ENCODE measurements at places on chromosomes 4 and X.

DNA sequence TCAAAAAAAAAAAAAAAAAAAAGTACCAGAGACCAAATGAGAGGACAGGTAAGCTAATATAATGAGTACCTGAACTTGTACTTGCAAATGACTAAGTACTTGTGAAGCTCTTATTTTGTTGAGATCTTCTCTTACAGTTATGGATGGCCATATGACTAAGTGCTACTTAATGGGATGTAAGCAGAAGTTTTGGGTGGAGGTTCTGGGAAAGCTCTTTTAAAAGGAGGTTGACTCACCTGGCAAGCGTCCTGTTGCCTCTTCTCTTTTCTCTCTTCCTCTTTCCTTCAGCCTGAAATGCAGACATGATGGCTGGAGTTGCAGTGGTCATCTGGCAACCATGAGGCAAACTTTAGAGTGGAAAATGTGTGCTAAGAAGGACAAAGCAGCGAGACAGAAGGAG is 36.9 kb upstream of the MED14 start:
- DNase-seq: no peak

GRCh38 chr4:168751263-168752225 is 254.7 kb downstream of the PALLD start:
- no peak for DNase-seq

DNA sequence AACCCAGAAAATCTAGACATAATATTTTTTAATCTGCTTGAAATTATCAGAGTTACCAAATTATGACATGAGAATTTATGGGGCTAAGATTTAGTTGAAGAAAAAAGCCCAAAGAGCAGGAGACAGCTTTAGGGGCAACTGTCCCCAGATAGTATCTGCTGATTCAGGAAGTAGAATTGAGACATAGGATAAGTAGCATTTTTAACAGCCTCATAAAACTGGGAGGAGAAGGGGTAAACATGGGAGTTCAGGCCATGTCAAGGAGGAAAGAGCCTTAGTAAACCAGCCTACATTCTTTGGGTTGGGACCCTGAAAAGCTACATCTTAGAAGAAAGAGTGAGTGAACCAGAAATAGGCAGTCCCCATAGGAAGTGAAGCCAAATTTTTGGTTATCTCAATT is 9.7 kb upstream of the RAB28 start:
- no peak for DNase-seq

DNA sequence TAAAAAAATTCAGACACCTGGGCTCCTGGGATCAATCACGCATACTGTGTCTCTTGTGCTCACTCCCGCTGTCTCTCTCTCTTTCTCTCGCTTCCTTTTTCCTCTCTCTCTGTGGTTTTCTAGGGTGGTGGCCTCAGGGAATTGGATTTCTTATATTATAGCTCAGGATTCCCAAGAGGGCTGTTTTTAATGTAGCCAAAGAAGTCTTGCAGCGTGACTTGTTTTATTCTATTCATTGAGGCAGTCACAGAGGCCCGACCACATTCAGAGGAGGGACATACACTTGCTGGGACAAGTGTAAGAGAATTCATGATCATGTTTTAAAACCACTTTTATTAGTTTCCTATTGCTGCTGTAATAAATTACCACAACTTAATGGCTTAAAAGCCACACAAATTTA is 59.4 kb downstream of the HPF1 start:
- DNase-seq: no peak

GRCh38 chr4:6050551-6050950 is 32.3 kb upstream of the C4orf50 start:
- no peak for DNase-seq

GRCh38 chrX:42490111-42490510 is 287.9 kb downstream of the PPP1R2C start:
- no peak for DNase-seq

GRCh38 chr4:19494961-19495360 is 756.7 kb upstream of the SLIT2 start:
- DNase-seq: no peak

DNA sequence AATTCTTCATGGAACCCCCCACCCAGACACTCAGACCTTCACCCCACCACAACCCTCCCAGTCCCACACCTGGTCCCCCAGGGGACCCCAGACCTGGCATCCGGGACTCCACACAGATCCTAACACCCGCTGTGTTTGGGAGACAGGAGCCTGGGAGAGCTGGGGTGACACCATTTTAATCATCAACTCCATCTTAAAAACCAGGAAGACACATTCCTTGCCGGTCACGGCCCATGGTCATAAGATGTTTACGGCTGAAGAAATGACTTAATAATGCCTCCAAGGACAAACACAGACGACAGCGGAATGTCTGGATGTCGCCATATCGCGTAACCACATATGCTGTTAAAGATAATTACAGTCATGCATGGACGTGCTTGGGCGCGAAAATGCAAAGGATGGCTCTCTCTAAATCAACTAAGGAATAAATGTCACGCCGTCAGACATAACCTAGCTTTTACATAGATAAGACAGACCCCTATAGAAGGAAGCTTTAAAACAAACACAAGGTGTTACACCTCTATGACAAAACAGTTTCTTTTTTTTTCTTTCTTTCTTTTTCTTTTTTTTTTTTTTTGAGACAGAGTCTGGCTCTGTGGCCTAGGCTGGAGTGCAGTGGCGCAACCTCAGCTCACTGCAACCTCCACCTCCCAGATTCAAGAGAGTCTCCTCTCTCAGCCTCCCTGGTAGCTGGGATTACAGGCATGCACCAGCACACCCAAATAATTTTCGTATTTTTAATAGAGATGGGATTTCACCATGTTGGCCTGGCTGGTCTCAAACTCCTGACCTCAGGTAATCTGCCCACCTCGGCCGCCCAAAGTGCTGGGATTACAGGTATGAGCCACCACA is 2.1 kb upstream of the DHRSX start:
- no peak for DNase-seq

GRCh38 chr4:21887481-21887880 is 61.1 kb downstream of the KCNIP4 start:
- no peak for DNase-seq

- no peak for DNase-seq
Measured at GRCh38 chr4:102500352-102500695, 835 bp upstream of the NFKB1 start.

DNA sequence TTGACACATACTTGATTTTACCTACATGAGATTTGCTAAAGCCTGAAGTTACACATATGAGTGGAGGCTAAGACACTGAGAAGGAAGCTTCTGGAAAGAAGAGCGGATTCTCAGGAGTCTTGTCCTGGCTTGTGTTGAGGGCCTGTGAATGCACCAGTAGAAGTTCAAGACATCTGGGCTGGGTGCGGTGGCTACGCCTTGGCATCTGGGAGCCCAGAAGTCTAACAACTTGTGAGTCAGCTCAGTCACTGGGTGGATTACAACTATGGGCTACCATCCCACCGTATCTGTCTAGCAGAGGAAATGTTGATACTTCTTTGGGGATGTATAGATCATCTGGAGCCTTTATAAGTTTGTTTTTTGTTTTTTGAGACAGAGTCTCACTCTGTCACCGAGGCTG is 375.6 kb upstream of the SMIM31 start:
- no peak for DNase-seq

- DNase-seq: no peak
Measured at GRCh38 chr4:34469516-34469915, 1774.8 kb downstream of the ARAP2 start.

DNA sequence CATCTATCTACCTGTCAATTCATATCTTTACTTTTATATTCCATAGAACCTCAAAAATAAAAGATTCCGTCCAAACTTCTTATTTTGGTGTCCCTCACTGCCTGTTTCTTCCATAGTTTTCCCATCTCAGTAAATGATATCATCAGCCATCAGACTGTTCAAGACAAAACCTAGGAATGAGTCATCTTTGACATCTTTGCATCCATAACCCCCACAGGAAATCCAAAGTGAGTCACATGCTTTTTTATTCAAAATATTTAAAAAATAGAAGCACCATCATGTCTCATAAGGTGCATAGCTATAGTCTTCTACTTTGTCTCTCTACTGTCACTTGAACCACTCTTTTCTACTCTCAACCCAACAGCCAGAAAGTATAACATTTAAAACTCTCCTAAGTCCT is 29.9 kb upstream of the CXXC4 start:
- no peak for DNase-seq

DNA sequence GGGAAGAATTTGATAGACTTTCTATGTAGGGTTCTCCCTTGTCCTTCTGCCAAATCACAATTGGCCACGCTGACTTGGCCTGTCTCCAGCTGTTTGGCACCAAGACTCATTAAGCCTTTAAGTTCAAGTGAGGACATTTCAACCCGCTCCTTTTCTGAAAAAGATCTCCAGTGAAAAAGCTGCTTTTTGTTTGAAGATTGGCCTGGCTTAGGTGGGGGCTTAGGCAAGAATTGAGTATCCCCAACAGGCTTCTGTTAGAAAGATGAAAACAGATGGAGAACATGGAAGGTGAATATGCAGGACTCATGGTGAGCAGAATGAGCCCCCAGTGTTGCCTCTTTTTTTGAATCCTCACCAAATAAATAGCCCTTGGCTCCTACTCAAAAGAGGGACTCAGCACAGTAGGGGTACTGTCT is 28.5 kb upstream of the LIMCH1 start:
- no peak for DNase-seq

- DNase-seq: no peak
Measured at GRCh38 chr4:108502356-108502755, 118.0 kb upstream of the RPL34 start.

DNA sequence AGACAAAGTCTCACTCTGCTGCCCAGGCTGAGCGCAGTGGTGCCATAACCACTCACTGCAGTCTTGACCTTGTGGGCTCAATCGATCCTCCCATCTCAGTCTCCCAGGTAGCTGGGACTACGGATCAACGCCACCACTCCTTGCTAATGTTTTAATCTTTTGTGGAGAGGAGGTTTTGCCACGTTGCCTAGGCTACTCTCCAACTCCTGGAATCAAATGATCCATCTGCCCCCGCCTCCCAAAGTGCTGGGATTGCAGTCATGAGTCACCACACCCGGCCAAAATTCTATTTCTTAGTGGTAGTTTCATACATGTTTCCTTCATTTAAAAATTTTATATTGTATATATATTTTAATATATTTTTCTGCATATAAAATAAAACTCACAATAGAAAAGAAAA is 125.8 kb upstream of the CLNK start:
- no peak for DNase-seq

- DNase-seq: no peak
Measured at GRCh38 chr4:94856030-94856429, 98.3 kb downstream of the BMPR1B start.

DNA sequence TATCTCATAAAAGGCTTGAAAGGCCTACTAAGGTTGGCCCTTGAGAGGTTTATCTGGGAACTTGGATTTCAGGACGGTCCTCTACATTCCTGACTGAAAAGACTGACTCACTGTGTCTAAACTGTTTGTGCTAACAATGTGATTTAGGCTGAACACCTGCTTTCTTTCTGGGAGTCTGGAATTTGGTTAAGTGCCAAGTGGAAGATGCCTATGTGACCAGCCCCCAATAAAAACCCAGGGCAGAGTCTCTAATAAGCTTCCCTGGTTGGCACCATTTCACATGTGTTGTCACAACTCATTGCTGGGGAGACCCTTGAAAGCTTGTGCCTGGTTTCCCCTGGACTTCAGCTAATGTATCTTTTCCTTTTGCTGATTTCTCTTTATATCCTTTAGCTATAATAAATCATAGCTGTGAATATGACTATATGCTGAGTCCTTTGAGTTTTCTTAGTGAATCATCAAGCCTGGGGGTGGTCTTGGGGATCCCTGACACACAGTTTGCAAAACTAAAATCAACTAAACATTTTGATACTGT is 55.1 kb downstream of the GPR82 start:
- DNase-seq: no peak

GRCh38 chr4:47031751-47032404 is 511 bp downstream of the GABRB1 start:
- no peak for DNase-seq

- DNase-seq: no peak
Measured at GRCh38 chrX:120585702-120586101, 18.2 kb upstream of the MCTS1 start.

GRCh38 chr4:78862314-78862737 is 76.9 kb downstream of the PAQR3 start:
- no peak for DNase-seq

DNA sequence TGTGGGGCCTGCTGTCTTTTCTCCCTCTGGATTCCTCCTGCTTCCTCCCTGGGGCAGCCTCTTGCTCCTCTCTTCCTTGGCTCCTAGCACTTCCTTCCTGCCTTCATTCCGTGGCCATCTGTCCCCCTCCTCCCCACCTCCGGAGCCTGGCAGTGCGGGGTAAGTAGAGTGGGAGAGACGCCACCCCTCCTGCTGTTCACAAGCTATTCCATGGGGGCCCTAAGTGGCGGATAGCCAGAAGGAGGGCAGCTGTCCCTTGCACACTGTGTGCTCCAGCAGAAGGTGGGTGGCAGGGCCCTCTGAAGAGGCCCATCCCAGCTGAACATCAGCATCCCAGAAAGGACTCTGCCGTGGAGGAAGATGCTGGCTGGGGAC is 27.4 kb downstream of the CCNQ start:
- no peak for DNase-seq

GRCh38 chr4:40978548-40978947 is 228.8 kb downstream of the NSUN7 start:
- DNase-seq: no peak

- DNase-seq: no peak
Measured at GRCh38 chr4:65738134-65738533, 67.8 kb upstream of the EPHA5 start.

DNA sequence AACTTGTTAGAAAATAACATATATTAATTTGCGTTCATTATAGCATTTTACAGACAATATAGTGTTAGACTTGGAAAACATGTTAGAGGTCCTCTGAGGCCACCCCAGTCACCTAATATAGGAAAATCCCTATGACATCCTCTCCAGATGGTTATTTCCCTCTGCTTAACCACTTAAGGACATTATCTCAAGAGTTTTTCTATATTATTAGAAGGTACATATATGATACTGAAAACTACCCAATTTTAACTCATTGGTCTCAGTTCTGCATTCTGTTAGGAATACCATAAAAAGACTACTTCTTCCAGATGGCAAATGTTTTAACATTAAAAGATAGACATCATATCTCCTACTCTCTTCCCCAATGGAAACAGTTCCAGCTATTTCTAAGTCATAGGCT is 21.4 kb downstream of the PTPN13 start:
- DNase-seq: no peak

DNA sequence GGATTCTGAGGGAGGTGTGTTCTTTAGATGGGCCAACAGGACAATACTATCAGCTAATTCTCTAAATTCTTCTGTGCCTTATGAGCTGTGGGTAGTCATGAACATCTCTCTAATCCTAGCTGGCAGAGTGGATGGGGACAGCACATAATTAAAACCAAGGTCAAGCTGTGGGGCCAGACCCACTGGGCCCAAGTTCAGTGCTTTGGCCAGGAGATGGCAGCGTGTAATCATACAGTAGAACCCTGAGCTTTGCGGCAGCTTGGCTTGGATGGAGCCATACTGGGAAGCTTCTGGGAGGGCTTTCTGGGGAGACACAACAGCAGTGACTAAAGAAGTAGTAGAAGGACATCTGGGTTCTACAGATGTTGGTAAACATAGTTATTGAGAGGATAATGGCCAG is 140.3 kb upstream of the CXCL13 start:
- no peak for DNase-seq

Measured in right renal cortex interstitium (tissue), 3 donors.